Urinary bladder (tissue), 4 donors: ENCODE measurements at places on chromosomes 5 and 9. TPM values are rescaled to one million over a fixed set of nuclear protein-coding genes. Genes with fewer than 3 reads are reported as not detected.

DNA sequence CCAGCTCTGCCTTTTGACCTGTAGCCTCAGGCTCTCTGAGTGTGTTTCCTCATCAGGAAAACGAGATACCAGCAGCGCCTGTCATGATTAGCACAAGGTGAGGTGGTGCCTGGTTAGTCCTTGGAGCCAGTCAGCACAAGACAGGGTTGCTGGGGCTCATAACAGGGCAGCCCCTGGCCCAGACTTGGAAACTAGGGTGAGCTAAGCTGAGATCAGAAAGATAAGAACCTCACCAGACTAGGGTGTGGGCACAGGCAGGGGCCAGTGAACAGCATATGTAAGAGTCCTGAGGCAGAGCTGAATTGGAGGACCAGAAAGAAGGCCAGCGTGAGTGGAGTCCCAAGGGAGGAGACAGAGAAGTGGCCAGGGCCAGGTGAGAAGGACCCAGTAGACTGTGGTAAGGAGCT, 42.7 kb upstream of the FUBP3 start:
- no peak for DNase-seq

DNA sequence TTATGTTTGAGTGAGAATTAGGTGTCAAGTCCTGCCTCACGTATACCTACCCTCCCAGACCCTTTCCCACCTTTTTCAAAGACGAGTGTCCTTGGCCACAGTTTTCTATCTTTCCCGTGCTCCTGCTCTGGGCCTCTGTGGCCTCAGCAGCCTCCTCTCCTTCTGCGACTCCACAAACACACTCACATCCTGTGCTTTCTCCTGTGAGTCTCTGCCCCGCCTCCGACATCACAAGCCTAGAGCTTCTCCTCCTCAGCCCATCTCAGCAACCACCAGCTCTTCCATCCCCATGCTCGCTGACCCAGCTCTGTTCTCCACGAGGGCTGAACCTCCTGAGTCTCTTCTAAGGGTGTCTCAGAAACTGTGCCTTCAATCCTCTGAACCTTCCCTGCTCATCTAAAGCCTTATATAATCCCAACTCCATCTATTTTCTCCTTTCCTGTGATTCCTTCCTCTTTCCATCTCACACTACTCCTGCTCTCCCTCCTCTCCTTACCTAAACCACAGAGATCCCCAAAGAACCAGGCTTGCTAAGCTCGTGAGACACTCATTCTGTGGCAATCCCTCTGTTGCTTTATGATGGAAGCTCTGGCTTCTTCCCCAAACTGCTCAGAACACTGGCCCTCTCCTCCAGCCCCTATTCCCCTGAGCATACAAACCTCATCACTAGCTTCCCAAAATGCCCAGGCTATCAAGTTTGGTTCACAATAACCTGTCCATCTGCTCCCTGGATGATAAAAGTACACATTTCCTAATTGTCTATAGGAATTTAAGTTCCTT, 55.2 kb downstream of the RASEF start:
- no peak for DNase-seq

GRCh38 chr9:110007477-110008270, 200.3 kb downstream of the C9orf152 start:
- no peak for DNase-seq

- DNase-seq, result no peak
Measured at GRCh38 chr9:71233646-71234045, 112.2 kb upstream of the TRPM3 start.

DNA sequence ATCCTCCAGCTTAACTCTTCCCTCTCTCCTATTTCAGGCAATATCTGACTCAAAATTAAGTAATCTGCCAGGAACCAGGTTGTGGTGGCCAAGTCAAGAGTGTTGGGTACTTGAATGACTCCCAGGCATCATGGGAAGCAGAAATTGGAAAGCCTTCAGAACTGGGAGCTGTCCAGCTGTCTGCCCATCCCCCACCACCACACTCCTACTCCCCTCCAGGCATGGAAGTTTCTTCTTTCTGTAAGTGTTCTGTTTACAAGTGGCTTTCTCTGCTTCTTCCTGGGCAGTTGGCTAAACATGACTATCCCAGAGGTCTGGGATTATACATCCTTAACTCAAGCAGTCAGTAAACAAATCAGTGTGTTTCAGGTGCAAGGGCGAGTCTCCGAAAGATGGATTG, 14.6 kb upstream of the PBX3 start:
- DNase-seq, result no peak

GRCh38 chr9:116842658-116843057, 155.6 kb downstream of the TRIM32 start:
- DNase-seq, result no peak

DNA sequence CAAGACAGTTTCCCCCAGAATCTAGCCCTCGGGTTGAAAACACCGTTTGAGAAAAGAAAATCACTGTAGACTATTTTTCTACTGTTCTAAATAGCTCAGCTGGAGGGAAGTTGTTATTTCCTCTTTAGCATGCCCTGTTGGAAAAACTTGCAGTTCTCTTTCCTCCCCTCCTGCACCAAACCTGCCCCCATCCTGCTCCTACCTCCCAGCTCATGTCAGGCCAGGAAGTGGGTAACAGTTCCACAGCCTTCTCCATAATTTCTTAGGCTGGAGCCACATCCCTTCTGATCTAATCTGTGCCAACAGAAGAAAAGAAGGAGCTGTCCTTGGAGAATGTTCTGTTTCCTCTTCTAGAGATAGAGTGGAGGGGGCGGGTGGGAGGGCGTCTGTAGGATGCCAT, 437.7 kb downstream of the SPOCK1 start:
- DNase-seq, result no peak

GRCh38 chr5:42634575-42634974, 122.0 kb upstream of the CCDC152 start:
- DNase-seq, result no peak

DNA sequence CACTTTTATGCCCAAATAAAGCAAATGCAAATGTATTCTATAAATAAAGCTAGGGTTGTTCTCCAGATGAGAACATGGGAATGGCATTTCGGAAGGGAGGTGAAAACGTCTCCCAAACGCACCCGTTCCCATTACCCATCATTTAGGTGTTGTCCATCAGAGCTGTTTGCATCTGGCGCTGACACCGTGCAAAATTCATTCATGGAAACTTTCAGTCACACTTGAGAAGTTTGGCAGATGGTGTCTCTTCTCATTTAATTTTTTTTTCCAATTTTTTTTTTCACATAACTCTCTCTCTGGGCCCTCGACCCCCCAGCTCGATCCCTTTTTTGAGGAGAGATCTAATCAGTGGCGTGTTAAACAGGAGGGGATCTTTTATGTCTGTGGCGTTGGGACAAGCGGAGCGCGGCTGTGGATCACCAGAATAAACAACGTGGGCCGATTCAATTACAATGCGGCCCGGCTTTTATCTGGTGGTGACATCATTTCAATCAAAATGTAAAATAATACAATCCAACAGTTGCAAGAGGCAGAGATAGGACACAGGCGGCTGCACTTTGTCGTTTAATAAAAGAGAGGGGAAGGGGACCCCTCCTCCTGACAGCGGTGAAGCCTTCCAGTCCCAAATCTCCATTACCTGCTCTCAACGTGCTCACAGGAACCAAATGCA, 246.1 kb upstream of the IRX4 start:
- DNase-seq, result no peak

GRCh38 chr5:58335518-58335917, 124.4 kb downstream of the PLK2 start:
- no peak for DNase-seq

DNA sequence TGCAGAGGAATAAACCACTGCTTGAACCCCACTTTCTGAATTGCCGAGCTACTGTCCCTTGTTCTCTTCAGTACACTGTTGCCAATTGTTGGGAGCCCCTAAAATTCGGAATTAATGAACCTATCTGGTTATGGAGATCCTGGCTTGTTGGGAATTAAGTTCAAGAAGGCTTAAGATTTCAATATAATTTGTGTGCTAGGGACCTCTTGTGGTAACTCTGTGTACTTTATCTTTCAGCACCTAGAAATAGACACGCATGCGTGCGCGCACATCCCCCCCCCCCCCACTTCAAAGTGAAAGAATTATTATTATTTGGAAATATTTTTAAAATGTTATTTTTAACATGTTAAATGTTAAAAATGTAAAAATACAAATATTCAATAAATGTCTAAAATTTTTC, 53.3 kb upstream of the FAM169A start:
- no peak for DNase-seq

OXCT1 gene
- total RNA-seq, result 26.3 TPM

DCANP1 gene
- total RNA-seq, result 0.16 TPM

OBP2B gene
- not detected for total RNA-seq

RXRA gene
- 19.7 TPM for total RNA-seq
